Osteocyte (in vitro differentiated cells): ENCODE measurements at places on chromosomes 16 and 17. TPM values are rescaled to one million over a fixed set of nuclear protein-coding genes. Genes with fewer than 3 reads are reported as not detected.

PPL gene
- 9.7 and 10.3 TPM in 2 replicates for total RNA-seq

NPIPB4 gene
- 153 and 163 TPM in 2 replicates for total RNA-seq

PRSS36 gene
- 0.67 and 0.76 TPM in 2 replicates for total RNA-seq

- H3K27ac ChIP-seq, result peak overlapping the region; percentile 65
- H3K4me3 ChIP-seq, result no peak overlapping the region
- peaks cover 33% of the 10 kb centered on the region for H3K36me3 ChIP-seq
- H3K4me1 ChIP-seq, result peaks cover 2% of the 10 kb centered on the region
- no peaks in the 10 kb centered on the region for H3K27me3 ChIP-seq
Measured at GRCh38 chr17:2282297-2282873, 21.2 kb downstream of the SMG6 start.

DNA sequence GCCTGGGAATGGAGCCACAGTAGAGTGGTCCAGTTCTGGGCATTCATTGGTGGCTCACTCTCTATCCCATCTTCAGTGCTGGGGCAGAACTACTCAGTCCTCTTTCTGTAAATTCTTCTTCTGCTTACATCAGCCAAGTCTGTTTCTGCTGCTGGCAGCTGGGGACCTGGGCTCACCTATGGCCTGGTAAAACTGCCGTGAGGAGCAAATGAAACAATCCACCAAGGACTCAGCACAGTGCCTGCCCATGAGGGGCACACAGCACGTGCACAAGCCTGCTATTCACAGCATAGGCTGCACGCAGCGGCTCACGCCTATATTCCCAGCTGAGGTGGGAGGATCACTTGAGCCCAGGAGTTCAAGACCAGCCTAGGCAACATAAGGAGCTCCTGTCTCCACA lies 30.9 kb upstream of the SNN start:
- peaks cover 56% of the 10 kb centered on the region for H3K4me1 ChIP-seq
- H3K4me3 ChIP-seq, result no peak overlapping the region
- H3K27me3 ChIP-seq, result no peaks in the 10 kb centered on the region
- DNase-seq, result no peak
- H3K36me3 ChIP-seq, result no peaks in the 10 kb centered on the region
- peak overlapping the region; percentile 65 for H3K27ac ChIP-seq

DNA sequence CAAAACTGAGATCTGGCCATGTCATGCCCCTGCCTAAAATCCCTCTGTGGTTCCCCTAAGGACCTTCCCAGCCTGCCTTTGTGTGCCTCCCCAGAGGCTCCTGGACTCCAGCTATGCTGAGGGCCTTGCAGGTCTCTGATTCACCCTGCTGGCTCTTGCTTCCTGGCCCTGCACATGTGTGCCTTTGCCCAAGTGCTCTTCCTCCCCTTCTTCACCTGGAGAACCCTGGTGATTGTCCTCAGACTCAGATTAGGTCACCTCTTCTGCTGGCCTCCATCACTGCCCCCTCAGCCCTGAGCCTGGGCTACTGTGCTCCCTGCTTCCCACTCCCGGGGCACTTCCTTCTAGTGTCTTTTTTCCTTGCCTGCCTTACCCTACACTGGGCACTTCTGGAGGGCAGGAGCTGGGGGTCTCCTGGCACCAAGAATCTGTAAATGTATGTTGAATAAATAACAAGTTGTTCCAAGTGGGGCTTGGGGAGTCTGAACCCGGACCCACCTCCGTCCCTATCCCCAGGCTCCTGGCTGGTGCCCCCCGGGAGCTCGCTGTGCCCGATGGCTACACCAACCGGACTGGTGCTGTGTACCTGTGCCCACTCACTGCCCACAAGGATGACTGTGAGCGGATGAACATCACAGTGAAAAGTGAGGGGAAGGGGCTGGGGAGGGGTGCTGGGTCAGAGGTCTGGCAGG lies 7.8 kb downstream of the ITGA3 start:
- peak overlapping the region; percentile 95 for H3K27ac ChIP-seq
- peaks cover 15% of the 10 kb centered on the region for H3K36me3 ChIP-seq
- peak overlapping the region; percentile 42 for H3K4me3 ChIP-seq
- no peak for DNase-seq
- H3K27me3 ChIP-seq, result no peaks in the 10 kb centered on the region

- no peak overlapping the region for H3K27ac ChIP-seq
- DNase-seq, result peak; percentile 57
- no peak overlapping the region for H3K4me3 ChIP-seq
- H3K36me3 ChIP-seq, result peaks cover 4% of the 10 kb centered on the region
- H3K27me3 ChIP-seq, result peaks cover 33% of the 10 kb centered on the region
- H3K4me1 ChIP-seq, result peaks cover 8% of the 10 kb centered on the region
Measured at GRCh38 chr16:57562066-57562465, 19.6 kb downstream of the ADGRG5 start.

DNA sequence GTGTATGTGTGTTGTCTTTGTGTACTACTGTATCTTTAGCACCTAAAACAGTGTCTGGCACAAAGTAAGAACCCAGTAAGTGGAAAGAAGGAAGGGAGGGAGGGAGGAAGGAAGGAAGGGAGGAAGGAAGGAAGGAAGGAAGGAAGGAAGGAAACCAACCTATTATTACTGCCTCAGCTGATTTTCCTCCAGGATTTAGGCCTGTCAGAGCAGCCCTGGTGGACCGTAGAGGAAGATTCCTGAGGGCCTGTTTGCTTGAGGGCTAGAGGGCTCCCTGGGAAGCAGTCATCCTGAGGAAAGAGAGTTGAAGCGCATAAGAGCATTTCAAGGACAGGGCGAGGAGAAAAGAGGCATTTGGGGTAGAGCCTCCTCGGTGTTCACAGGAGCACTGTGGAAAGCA lies 61.5 kb downstream of the WSB1 start:
- no peak overlapping the region for H3K27ac ChIP-seq
- no peak for DNase-seq
- H3K36me3 ChIP-seq, result no peaks in the 10 kb centered on the region
- no peak overlapping the region for H3K4me3 ChIP-seq

DNA sequence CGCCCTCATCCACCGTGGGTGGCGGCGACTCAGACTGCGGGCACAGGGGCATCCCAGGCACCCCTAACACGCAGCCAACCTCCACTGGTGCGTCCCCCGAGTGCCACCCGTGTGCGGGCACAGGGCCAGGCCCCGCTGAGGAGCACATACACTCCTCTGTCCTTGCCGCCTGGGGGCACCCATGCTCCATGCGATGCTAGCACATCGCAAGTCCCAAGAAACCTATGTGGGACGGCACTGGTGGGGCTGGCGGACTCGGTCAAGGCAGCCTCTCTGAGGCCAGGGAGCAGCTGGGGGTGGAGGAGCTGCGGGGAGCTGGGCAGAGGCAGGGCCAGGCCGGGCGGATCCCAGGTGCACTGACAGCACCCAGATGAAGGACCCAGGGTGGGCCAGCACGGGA lies 4.0 kb downstream of the ZNF598 start:
- peaks cover 9% of the 10 kb centered on the region for H3K36me3 ChIP-seq
- H3K27me3 ChIP-seq, result no peaks in the 10 kb centered on the region
- no peak overlapping the region for H3K27ac ChIP-seq
- DNase-seq, result no peak

GRCh38 chr17:63578769-63579111 lies 22.0 kb upstream of the TACO1 start:
- H3K4me3 ChIP-seq, result no peak overlapping the region
- no peak for DNase-seq
- no peaks in the 10 kb centered on the region for H3K4me1 ChIP-seq
- H3K27me3 ChIP-seq, result no peaks in the 10 kb centered on the region
- H3K36me3 ChIP-seq, result peaks cover 31% of the 10 kb centered on the region
